ENCODE measurements at places on chromosomes 5 and 9.

GRCh38 chr5:9046756-9047481, 499.0 kb downstream of the SEMA5A start:
- DNase-seq = no peak

DNA sequence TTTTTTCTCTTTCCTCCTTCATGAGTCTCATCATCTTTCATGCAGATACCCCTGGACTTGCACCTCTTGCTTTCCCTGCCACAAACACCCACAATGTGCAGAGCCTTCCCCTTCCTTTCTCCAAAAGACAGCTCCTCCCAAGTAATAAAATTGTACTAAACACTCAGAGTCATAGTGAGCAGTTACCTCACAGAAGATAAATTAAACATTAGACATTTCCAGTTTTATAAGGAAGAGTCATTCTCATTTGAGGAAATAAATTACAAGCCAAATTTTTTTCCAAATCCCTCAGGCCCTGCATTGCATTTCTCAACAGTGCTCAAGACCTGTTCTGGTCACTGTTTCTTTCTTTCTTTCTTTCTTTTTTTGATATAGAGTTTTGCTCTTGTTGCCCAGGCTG, 131.5 kb downstream of the ATPSCKMT start:
- DNase-seq = no peak

DNA sequence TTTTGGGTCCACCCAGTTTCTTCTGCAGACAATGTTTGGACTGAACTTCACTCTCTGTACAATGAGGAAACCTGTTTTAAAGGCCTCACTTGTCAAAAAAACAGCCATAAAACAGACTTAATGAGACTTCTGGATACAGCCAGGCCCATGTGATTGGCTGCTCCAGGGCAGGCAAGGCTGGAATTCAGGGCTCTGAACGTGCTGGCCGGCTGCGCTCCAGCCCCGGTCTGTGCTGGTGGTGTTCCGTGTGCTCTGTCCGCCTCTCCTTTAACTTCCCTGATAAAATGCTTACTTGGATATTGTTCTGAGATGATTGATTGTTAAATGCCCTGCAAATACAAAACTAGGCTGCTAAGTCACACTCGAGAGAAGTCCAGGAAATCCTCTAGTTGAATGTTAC, 131.2 kb upstream of the KLF4 start:
- no peak for DNase-seq

DNA sequence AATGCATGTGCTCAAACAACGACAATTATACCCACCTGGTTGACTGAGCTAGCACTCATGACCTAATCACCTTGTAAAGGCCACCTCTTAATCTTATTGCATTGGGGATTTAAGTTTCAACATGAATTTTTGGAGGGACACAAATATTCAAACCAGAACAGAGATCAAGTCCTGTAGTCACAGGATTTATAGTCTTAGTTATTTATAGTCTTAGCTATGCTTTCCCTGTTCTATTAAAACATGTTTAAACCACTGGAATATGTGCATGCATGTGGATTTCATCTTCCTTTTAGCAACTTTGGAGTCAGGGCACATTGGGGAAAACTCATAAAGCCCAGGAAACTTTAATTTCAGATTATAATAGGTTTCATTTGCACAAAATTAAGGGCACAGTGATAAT, 26.7 kb downstream of the ANKDD1B start:
- no peak for DNase-seq

Data from cortex of kidney (tissue), 1 donor.